Neural progenitor cell (in vitro differentiated cells): ENCODE measurements at places on chromosomes 4 and X.

DNA sequence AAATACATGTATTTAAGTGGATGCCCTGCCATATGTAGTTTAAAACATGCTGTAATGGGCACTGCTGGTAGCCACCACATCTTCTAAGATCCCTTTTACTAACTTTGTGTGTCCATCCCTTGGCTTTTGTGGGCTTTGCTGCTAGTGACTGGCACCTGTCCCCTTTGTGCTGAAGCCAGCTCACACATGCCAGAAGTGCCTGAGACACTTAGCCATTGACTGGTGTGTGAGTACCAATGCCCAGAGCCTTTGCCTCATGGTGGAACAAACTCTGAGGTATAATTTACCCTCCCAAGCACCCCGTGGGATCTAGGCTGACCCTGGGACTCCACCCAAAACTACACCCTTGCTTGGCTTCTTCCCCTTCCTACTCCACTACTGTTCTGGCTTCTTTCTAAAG, 33.0 kb downstream of the ARHGAP6 start:
- DNase-seq = peak; percentile 3

DNA sequence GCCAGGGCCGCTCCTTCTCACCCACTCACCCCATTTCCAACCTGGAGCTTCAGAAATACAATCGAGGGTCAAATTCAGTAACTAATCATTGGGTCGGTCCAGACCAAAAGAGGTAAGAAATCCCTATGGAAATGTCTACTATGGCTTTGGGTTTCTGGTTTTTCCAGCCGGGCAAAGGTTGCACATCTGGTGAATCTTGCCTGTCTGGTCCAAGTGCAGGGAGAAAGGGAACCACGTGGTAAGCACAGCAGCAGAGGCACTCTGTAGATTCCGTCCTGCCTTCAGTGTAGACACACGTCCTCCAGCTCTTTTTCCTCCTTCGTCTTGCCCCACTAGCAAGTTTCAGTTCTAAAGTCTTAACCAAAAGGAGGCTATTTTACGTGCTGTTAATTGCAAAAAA, 218.0 kb upstream of the JADE1 start:
- no peak for DNase-seq

DNA sequence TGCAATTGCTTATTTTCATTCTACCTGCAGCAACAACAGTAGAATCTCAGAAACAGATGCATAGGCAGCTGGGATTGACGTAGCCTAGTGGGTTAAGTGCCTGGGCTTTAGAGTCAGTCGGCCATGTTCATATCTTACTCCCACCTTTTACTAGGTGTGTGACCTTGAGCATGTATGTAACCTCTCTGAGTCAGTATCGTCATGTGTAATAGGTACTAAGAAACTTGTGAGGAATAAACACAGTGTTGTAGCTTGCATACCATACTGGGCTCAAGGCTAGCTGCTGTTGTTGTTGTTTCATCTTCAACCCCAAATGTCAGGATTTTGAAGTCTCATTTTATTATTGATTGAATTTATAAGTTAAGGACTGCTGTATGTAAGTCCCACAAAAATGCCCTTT, 14.2 kb downstream of the RAB9A start:
- DNase-seq = no peak

- DNase-seq = no peak
These were observed 977 bp downstream of the RNF175 start for GRCh38 chr4:153758688-153759406.

DNA sequence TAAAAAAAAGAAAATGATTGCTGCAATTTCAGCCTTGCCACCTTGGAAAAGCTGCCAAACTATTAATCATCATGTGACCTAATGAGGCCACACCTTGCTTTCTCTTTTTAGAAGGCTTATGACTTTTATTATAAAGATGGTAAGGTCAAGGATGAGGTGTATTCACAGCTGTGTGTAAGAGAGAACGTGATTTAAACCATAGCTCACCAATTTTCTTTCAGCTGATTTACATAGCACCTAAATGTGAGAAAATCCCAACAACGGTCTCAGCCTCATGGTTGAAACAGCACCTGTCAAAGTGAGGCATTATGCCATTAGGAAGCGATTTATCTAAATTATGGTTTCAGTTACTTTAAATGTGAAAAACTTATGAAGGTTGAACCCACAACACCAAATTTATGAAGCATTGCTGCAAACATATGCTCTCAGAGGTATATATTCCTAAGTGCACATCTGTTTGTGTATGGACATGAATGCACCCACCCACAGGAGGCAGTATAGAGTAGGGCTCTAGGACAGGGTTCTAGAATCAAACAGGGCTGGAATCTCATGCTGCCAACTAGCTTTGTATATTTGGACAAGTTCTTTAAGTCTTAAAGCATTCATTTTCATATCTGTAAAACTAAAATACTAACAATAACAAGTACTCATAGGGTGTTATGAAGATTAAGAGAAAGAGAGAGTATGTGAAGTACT, 40.7 kb downstream of the ANXA3 start:
- peak; percentile 19 for DNase-seq

- DNase-seq = no peak
These were observed 5.1 kb upstream of the WDR1 start for GRCh38 chr4:10121568-10122208.

GRCh38 chr4:141576585-141577110, 59.7 kb upstream of the IL15 start:
- no peak for DNase-seq

- DNase-seq = no peak
These were observed 326.9 kb downstream of the FAT4 start for GRCh38 chr4:125641611-125642010.

DNA sequence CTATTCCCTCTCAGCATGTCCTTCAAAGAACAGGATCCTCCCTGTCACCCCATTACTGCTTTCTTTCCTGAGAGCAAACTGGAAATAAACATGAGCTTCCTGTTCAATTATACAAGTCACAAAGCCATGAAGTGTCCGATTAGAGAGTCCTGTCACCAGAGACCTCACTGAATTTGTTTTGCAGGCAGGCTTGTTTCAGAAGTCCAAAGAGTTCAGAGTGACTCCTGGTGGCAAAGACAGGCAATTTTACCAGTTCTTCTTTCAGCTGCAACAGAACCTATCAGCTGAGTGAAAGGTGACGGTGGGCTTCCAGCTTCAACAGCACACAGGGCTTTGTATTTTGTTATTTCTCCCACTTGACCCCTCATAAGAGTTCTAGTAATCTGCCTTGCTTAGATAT, 6.4 kb downstream of the ELK1 start:
- peak; percentile 36 for DNase-seq

- no peak for DNase-seq
These were observed 27.0 kb downstream of the METAP1 start for GRCh38 chr4:99022566-99022965.

DNA sequence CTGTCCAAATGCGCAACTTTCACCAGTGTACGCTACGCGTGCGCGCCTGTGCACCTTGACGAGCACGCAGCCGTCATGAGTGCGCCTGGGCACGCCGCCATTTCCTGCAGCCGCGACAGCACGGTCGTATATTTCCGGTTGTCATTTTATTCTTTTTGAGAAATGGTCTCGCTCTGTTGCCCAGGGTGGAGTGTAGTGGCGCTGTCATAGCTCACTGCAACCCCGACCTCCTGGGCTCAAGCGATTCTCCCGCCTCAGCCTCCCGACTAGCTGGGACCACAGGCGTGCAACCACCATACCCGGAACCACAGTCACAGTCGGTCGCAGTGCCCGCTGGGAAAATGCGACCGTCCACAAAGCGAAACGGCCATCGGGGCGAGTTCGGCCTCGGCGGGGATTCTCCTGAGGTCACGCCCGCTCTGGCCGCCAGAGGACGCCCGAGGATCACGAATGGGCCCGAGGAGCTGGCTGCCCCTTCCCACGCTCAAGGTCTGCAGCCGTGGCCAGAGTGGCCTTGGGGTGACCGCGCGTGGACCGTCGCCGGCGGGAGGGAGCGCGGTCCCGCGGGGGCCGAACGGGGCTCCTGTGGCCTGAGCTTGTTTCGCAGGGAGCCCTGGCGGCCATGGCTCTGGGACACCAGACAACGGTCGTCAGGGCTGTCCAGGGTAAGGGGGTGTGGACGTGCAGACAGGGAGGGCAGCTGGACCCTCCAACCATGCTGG, 23.7 kb upstream of the PNMA3 start:
- peak; percentile 69 for DNase-seq

DNA sequence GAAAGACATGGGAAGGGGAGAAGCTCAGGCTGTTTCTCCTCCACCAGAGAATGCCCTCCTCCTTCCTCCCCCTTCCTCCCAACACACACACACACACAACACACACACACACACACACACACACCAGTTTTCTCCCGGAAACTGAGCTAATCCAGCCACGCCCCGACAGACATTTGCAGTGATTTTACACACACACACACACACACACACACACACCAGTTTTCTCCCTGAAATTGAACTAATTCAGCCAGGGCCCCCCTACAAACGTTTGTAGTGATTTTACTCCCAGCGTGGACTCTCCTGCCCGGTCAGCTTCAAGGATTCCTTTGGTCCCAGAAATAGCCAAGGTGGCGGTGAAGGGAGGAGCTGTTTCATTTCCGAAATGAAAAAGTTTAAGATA, 32.9 kb upstream of the STX18 start:
- DNase-seq = peak; percentile 28

- peak; percentile 13 for DNase-seq
These were observed 111.4 kb downstream of the NYX start for GRCh38 chrX:41558531-41558930.

- no peak for DNase-seq
These were observed 44.8 kb upstream of the NSG1 start for GRCh38 chr4:4341861-4342650.

DNA sequence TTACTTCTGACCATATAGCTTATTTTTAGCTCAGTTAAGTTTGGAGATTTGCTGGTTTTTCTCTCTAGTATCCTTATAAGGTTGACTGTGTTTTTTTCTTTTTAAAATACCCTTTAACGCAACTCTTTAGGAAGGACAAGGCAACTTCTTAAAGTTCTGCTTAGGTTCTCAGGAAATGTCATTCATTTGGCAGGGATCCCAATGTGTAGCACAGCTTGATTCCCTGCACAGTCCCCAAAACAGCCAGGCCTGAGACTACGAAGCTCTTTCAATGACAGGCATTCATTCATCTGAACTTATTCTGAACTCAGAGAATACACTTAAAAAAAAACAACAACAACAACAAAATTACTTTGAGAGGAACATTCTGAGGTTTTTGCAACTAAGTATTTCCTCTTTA, 1765.8 kb downstream of the PCDH7 start:
- peak; percentile 66 for DNase-seq

- DNase-seq = no peak
These were observed 141.5 kb downstream of the SOWAHB start for GRCh38 chr4:76756416-76756815.

DNA sequence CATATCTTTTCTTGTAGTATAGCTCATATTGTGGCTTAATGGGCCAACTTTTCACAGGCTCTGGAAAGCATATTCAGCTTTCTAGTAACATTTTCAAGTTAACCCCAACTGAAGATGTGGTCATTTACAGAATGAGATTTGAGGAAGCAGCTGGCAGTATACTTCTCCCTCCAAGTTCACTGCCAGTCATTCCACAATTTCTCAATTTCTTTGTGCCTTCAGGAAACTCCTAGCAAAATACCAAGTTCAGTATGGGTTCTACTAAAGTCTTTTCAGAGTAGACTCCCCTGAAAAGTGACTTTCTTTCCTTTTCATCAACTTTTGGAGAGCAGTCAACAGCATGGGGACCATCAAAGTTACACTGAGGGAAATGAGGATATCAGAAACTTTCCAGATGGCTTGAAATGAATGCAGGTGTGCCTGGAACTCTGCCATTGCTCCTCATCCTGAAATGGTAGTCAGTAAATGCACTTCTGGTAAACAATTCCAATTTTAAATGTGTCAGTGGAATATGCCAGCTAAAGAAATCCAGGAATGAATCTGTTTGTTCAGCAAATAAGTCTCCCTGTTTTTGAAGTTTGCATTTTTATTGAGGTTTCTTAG, 81.5 kb upstream of the TEX13D start:
- DNase-seq = no peak

DNA sequence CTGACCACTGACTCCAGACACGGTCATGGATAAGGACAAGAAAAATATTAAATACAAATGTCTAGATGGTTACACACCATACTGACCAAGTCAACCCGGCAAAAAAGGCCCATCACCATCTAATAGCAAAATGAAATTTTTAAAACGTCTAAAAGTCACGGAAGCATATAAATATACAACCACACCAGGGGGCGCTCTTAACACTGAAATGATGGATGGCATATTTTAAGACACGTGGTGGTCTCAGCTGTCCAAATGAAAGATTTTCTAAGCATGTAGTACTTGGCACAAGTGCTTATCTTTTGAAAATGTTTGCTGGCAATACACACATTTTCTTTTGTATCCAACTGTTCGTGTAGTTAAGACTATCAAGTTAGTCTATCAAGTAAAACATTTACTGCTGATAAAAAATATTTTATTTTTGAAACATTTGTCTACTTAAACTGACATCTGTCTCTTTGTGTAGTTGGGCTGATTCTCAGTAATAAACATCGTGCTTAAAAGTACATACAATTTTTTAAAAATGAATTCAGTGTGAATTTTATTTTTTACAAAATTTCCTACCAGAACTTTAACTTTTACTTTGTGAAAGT, 64.6 kb downstream of the COX7B2 start:
- peak; percentile 73 for DNase-seq
